Stimulated activated CD4-positive, alpha-beta T cell treated with anti-CD3 and anti-CD28 coated beads, Interleukin-4, amount 100 ng/mL, for 4 hours (primary cell): ENCODE measurements at places on chromosomes 13 and 19.

DNA sequence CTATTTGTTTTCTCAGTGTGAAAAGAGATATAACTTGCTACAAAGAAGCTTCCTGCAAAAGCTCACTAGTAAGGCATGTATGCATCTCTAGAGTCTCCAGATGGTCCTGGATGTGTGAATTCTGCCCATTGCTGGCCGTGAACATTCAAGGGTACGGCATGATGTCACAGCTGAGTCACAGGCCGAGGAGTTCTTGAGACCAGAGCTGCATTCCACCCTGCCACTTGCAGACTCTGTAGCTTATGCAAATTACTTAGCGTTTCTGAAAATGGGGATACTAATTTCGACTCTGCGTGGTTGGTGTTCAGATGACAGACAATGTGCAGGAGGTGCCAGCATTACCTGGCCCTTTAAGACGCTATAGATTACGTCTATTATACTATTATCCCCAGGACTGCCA, 470.7 kb downstream of the ZNF536 start:
- no peak for DNase-seq

DNA sequence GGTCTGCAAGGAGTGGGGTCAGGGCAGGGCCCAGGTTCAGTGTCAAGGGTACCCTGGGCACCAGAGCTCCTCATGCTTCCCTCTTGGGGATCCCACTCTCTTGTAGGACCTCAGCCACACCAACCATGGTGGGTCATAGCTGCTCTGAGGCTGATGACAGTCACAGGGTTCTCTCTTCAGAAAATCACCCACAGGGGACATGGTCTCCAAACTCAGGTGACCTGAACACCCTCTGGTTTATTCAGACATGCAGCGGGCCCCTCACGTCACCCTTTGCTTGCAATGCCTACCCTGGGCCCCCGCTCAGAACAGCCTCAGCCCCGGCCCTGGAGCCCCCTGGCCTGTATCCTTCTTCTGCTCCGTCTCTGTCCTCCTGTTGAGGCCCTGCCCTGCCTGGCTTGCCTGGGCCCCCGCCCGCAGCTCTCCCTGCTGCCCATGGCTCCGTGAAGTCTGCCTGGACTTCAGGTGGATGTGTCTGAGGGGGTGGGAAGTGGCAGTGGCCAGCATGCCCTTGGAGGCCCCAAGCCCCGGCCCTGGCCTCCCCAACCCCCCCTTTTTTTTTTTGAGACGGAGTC, 20.4 kb downstream of the CHERP start:
- no peak for DNase-seq

GRCh38 chr19:58357481-58358145, 4.3 kb upstream of the A1BG start:
- no peak for DNase-seq

DNA sequence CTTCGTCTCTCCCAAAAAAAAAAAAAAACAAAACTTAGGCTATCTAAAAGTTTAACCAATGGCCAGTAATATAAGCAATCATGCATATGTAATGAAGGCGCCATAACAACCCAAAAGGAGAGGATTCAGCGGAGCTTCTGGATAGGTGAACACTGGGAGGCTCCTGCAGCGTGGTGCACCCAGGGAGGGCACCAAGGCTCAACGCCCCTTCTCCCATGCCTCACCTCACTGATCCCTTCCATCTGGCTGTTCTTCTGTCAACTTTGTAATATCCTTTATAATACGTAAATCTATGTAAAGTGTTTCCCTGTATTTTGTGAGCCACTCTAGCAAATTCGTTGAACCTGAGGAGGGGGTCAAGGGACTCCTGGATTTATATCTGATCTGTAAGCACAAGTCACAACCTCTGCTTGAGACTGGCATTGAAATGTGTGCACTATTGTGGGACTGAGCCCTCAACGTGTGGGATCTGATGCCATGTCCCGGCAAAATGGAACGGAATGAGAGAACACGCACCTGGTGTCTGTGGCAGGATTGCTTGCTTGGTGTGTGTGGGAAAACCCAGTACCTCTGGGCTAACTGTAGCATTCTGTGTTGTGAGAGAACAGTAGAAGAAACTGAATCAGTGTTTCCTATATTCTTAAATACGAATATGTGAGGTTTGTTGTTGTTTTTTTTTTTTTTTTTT, 521 bp upstream of the ZNF665 start:
- DNase-seq: no peak

DNA sequence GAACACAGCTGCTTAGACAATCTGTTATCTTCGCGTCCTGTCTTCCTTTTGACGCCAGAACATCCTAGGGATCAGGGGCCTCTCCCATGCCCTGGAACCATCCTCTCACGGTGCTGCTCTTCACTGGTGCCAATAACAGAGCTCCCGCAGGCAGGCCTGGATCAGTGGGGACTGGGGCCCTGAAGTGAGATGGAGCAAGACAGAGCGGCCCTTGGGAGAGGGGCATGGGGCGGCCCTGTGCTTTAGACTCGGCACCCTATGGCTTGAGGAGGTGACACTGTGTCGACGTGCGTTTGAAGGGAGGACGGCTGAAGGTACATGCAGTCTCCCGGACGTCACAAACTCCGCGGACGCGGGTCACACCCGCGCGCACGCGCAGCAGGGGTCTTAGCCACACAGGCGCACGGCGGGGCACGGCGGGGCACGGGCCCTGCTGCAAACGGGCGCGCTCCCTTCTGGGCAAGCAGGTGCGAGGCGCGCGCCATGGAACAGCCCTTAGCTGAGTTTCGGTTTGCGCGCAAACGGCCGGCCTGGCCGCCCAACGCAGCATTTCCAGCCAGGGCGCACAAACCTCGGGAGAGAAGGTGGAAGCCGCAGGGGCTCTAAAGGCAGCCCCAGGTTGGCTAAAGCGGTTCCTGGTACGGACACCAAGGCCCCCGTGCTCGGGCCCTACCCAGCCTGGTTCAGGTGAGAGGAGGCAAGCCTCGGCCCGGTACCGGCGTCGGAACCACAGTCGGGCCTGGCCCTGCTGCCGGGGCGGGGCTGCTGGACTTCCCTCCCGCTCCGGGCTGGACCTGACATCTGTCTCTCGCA, 16.5 kb upstream of the RNF17 start:
- no peak for DNase-seq

DNA sequence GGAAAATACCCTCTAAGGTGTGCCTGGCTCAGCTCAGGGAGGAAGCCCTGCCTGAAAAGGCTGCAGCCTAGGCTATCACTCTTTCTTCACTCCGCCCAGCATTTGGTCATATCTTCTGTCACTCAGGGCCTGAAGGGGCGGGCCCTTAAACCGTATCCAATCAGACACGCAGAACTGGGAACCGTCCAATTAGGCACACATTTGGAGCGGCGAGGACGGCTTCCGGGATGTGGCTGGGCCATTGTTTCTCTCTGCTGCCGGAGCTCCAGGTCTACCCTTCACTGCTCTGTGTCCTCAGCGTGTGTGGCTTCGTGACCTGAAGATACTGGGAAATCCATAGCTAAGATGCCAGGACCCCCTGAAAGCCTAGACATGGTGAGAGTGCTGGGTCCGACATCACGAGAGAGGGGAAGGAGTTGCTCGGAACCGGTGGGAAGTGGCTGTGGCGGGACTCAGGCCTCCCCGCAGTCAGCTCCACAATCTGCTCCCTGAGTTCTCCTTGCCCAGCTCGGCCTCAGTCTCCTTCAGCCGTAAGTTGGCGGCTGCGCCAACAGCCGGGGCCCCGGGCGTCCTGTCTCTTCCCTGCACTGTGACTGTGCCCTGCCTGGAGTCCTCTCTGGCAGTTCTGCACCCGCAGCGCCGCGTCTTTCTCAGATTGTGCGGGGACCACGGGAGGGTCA, at the start of gene ZNF493:
Gene ZNF493, plus strand, starts transcription at position 241 of the 680 bp plus-strand sequence. Its CDS starts 105 bp downstream, at position 346.
- peak; percentile 90 for DNase-seq

GRCh38 chr13:55516610-55517009, 1624.1 kb upstream of the PRR20A start:
- no peak for DNase-seq

- DNase-seq: no peak
These were observed 20.9 kb downstream of the MAST3 start for GRCh38 chr19:18118420-18119012.

GRCh38 chr19:42024622-42025111, 30.6 kb upstream of the ATP1A3 start:
- DNase-seq: no peak

- DNase-seq: no peak
These were observed 239.9 kb downstream of the SPRY2 start for GRCh38 chr13:80101040-80101439.

DNA sequence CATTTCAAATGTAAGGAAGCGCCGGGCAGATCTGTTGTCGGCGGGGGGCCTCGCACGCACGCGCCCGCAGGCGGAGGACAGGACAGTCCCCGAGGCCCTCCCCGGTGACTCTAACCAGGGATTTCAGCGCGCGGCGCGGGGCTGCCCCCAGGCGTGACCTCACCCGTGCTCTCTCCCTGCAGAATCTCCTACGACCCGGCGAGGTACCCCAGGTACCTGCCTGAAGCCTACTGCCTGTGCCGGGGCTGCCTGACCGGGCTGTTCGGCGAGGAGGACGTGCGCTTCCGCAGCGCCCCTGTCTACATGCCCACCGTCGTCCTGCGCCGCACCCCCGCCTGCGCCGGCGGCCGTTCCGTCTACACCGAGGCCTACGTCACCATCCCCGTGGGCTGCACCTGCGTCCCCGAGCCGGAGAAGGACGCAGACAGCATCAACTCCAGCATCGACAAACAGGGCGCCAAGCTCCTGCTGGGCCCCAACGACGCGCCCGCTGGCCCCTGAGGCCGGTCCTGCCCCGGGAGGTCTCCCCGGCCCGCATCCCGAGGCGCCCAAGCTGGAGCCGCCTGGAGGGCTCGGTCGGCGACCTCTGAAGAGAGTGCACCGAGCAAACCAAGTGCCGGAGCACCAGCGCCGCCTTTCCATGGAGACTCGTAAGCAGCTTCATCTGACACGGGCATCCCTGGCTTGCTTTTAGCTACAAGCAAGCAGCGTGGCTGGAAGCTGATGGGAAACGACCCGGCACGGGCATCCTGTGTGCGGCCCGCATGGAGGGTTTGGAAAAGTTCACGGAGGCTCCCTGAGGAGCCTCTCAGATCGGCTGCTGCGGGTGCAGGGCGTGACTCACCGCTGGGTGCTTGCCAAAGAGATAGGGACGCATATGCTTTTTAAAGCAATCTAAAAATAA, 18.2 kb downstream of the IL17D start:
- no peak for DNase-seq

- DNase-seq: peak; percentile 6
These were observed 1.7 kb downstream of the PROSER1 start for GRCh38 chr13:39036212-39036611.

DNA sequence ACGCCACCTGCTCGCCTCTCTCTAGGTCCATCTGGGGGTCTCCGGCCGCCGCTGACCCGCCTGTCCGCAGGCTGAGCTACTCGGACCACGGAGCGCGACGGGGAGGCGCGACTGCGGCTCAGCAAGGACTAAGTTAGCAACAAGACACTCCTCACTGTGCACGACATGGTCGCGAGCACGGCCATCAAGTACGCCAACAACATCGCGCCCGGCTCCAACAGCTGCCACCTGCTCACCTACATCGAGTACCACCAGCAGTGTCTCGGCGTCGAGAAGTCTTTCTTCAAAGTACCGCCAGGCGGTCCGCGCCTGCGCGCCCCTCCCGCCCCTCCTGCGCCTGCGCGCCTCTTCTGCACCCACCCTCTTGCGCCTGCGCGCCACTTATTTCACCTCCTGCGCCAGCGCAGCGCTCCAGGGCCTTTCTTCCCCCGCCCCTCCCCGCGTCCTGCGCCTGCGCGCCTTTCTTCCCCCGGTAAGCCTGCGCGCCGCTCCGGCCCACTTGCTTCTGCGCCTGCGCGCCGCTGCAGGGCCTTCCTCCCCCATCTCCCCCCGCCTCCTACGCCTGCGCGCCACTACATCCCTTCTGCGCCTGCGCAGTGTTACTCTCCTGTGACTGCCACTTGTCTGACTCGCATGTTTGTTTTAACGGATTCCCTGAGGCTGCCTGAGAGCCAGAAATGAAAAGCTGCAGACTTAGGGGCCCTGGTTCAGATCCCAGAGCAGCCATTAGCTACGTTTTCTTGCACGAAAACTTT, 64.0 kb downstream of the ACSBG2 start:
- DNase-seq: peak; percentile 100

- DNase-seq: no peak
These were observed 9.3 kb upstream of the MISP start for GRCh38 chr19:741506-742131.

DNA sequence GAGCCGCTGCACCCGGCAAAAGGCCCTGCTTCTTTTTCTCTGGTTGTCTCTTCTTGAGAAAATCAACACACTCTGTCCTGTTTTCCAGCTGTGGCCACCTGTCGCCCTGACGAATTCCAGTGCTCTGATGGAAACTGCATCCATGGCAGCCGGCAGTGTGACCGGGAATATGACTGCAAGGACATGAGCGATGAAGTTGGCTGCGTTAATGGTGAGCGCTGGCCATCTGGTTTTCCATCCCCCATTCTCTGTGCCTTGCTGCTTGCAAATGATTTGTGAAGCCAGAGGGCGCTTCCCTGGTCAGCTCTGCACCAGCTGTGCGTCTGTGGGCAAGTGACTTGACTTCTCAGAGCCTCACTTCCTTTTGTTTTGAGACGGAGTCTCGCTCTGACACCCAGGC, 17.2 kb downstream of the LDLR start:
- DNase-seq: no peak

- no peak for DNase-seq
These were observed 36.6 kb downstream of the MUC16 start for GRCh38 chr19:8973501-8974091.

GRCh38 chr13:34376483-34376882, 558.5 kb downstream of the RFC3 start:
- DNase-seq: no peak

GRCh38 chr13:95552539-95553441, at the start of gene CLDN10:
CLDN10 (plus strand) TSS chr13:95552720; CDS start chr13:95552754, 34 bp downstream.
- no peak for DNase-seq

DNA sequence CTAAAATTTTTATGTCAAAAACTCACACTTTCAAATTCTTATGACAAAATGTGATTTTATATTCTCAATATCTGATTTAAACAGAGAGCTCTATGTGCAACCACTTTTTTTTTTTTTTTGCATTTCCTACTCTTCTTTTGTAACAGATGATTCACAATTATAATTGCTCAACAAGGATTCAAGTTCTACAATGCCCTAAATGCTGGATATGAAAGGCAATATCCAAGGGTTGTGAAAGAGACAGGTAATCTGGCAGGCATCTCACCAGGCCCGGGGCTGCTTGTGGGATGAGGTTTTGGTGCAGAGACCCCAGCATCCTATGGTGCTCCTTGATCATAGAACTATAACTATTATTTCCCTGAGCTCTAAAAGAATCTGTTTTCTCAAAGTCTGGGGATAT, 363.6 kb upstream of the NBEA start:
- no peak for DNase-seq

GRCh38 chr19:38229585-38230073, 5.6 kb upstream of the DPF1 start:
- DNase-seq: peak; percentile 55

- DNase-seq: no peak
These were observed 148.9 kb downstream of the SIPA1L3 start for GRCh38 chr19:38055655-38056521.

GRCh38 chr13:111857846-111858560, 208.9 kb upstream of the SOX1 start:
- no peak for DNase-seq

DNA sequence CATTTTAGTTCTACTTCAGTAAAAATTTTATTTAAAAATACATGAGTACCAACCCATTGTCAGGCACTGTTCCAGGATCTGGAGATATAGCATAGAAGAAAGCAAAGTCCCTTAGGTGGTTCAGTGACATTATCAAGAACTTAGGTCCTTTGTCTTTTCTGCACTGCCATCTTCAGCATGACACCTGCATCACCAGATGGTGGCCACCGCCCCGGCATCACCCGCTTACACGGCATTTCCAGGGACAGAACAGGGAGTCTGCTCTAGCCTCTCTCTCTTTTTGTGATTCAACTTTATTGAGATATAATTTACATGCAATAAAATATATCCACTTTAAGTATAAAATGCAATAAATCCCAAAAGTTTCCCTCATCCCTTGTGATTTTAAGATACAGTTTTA, 23.5 kb downstream of the DYRK1B start:
- no peak for DNase-seq
